ENCODE measurements at places on chromosomes 3 and 15.

DNA sequence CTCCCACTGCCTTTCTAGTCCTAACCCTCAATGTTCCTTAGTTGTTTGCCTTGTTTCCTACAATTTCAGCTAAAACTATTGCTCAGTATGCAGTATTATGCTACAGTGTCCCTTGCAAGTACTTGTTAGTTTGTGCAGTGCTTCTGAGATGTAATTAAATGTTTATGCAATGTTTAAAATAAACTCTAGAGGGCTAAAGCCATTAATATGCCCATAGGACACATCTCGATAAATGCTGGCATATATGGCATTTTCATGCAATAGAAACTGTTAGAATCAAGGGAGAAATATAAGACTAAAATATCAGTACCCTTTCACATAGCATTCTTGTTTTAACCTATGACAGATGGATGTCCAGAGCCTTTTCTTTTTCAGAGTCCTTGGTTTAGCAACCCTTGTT is 59.8 kb upstream of the ACKR4 start:
- DNase-seq: no peak

- no peak for DNase-seq
These were observed 12.7 kb upstream of the ZNF609 start for GRCh38 chr15:64447536-64448315.

- no peak for DNase-seq
These were observed 18.8 kb downstream of the ARHGEF3 start for GRCh38 chr3:56782906-56783305.

DNA sequence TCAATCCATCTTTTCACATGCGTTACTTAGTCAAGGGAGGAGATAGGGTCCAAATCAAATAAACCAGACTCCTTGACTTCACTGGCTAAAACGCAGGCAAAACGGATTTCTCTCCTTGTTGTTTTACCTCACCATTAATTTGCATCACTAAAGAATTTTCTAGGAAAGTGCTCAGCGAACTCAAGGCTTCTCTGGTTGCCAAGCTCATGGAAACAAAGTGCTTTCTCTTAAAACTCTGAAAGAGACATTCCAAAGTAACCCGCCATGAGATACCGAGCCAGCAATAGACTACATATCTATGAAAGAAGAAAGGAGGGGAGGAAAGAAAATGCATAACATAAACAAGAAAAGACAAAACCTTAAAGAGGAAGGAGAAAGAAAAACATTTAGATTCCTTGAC is 211.7 kb upstream of the WNT5A start:
- DNase-seq: no peak

DNA sequence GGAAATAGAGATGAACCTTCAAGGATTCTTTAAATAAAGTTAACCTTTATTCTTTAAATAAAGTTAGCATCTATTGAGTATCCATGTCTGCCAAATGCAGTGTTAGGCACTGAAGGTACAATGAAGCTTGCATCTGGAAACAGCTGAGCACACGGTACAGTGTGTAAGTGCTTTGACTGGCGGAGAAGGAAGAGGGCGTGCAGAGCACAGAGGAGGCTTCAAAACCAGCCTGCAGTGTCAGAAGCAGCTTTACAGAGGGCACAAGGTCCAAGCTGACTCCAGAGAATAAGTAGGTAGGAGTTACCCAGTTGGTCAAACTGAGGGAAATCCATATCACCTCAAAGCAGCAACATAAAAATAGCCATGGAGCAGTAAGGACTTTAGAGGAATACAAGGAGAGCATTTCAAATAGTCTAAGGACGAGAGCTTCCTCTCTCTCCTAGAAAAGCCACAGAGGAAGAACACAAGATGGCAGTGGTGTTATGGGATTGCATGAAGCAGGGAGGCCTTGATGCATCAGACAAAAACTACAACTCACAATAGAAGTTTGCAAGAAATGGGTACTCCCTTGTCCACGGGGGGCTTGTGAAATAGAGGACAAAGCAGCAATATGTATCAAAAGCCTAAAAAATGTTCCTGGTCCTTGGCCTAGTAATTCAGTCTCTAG is 60.3 kb upstream of the PPP2R3A start:
- no peak for DNase-seq

DNA sequence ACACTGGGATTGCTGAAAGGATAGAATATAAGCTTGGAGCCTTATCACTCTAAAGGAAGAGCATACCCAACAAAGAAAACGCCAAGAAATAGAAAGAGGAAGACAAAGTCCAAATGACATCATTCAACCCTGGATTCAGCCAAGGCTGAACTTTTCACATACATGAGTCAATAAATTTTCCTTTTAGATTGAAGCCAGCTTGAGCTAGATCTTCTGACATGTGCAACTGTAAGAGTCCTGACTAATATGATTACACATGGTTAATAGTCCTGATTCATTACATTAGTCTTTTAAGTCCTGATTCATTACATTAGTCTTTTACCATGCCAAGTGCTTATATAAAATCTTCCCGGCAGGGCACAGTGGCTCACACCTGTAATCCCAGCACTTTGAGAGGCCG is 13.6 kb upstream of the DENND6A start:
- DNase-seq: no peak

DNA sequence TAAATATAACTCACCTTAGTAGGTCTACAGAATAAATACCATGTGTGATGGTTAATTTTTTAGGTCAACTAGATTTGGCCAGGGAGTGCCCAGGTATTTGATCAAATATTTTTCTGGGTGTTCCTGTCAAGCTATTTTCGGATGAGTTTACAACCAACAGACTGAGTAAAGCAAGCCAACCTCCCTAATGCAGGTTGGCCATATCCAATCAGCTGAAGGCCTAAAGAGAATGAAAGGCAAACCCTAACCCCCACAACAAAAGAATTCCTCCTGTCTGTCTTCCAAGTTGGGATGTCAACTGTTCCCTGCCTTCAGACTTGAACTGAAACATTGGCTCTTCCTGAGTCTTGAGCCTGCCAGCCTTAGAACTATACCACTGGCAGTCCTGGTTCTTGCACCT is 28.6 kb downstream of the TASOR start:
- no peak for DNase-seq

GRCh38 chr3:150497956-150498355 is 48.3 kb downstream of the SERP1 start:
- DNase-seq: no peak

DNA sequence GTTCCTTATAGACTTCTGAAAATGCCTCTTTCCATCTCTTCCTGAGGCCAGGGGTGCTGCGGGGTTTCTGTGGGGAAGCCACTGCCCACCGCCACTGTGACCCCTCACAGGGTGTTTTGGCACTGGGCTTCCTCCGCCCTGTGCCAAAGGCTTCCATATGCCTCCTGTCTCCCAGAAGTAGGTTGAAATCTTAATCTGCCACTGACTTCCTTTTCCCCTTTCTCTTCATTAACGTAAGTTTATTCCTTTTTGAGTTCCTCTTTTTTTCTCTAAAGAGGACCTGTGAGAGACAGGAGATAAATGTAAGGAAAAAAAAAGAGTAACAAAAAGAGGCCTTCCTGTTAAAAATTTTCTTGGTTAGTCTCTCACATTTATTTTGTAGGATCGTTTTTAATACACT is 220.5 kb downstream of the CTNNB1 start:
- DNase-seq: no peak

DNA sequence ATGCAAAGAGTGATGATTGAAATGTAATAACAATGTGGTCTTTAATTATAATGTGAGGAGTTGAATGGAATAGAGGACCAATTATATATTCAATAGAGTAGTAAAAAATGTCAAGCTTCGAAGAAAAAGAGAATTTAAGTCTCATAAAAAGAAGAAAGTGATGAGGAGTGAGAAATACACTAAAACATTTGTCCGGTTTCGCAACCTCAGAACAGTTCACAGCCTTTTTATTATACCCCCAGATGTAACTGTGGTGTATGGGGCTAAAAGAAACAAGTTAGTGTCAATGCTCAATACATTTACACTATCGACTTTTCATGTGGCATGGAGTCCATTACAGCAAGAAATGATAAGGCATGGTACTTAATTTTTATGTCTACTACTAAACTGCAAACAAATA is 386.5 kb upstream of the ATP11B start:
- DNase-seq: no peak

- no peak for DNase-seq
These were observed 101.1 kb downstream of the EPHA6 start for GRCh38 chr3:96915445-96915844.

DNA sequence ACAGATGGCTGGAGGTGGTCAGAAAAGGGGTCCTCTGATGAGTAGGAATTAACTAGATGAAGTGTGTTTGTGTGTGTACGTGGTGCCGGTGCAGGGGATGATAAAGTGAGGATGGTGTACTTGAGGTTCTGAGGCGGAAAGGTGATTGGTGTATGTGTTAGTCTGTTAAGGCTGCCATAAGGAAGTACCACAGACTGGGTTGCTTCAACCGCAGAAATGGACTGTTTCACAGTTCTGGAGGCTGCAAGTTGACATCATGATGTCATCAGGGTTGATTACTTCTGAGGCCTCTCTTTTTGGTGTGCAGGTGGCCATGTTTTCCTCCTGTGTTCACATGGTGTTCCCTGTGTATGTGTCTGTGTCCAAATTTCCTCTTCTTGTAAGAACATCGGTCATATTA is 202.4 kb upstream of the RGMA start:
- no peak for DNase-seq

DNA sequence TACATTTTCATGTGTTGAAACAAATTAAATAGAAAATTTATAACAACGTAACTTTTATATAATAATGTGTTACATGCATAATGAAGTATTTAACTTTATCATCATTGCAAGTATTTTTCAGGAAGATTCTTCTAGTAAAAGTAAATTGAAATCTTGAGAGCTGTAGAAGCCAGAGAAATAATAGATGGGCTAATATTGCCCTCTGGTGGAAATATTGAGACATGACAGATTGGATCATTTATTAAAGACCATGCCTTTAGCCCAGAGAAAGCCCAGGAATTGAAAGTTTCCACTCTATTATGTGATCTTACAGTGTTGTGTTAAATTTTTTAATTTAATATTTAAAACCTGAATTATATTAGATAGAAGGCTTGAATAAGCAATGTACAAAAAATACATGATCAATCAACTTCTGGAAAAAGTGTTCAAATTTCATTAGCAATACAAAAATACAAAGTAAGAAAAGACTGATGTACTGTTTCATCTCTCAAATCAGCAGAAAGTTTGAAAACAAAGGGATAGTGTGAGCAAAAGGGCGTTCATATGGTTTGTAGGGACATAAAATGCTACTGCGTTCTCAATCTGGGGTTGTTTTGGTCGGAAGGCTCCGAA is 52.7 kb upstream of the SPTSSB start:
- no peak for DNase-seq

GRCh38 chr15:77606142-77607034 is 26.3 kb downstream of the LINGO1 start:
- DNase-seq: no peak

- no peak for DNase-seq
These were observed 72.7 kb upstream of the LRRN1 start for GRCh38 chr3:3726549-3726948.

- no peak for DNase-seq
These were observed 22.2 kb downstream of the P2RY1 start for GRCh38 chr3:152857082-152857481.

- no peak for DNase-seq
These were observed 278.9 kb upstream of the NR2F2 start for GRCh38 chr15:96051598-96051997.

GRCh38 chr3:29281094-29281343 is 148 bp downstream of the RBMS3 start:
- DNase-seq: no peak

GRCh38 chr15:78102741-78103140 is 10.4 kb downstream of the SH2D7 start:
- DNase-seq: no peak

GRCh38 chr3:188152660-188153436 is 1.1 kb upstream of the LPP start:
- no peak for DNase-seq

DNA sequence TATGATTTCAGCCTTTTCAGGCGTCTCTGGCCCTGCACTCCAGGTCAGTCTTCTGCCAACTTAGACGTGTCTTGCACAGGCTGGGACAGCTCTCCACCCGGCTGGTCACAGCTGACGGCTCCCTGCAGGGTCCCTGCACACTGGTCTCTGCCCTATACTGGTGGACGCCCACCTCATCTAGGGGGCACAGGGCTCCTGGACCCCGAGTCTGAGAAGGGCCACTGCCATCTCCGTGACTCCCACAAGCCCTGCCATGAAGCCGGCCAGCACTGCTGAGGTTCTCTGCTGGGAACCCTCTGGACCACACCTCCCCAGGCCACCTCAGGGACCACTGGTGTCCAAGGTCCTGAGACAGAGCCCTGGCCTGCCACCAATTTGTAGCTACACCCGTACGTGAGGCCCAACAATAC is 40.5 kb downstream of the CYFIP1 start:
- no peak for DNase-seq

DNA sequence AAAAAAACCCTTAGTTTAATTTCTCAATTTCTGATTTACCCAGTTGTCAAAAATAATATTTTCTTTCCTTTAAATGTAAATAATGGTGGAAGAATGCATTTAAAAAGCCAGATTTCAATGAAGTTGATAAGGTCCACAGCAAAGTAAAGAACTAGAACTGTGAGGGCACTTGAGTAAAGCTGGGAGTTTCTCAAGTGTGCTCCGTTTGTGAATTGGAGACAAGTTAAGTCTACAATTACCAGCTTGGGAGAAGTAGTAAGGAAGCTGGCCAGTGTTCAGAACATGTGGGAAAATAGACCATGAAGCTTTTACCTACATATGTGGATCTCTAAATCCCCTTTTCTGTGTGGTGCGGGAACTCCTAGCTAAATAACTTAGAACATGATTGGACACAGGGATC is 239.4 kb downstream of the OXSM start:
- DNase-seq: no peak

DNA sequence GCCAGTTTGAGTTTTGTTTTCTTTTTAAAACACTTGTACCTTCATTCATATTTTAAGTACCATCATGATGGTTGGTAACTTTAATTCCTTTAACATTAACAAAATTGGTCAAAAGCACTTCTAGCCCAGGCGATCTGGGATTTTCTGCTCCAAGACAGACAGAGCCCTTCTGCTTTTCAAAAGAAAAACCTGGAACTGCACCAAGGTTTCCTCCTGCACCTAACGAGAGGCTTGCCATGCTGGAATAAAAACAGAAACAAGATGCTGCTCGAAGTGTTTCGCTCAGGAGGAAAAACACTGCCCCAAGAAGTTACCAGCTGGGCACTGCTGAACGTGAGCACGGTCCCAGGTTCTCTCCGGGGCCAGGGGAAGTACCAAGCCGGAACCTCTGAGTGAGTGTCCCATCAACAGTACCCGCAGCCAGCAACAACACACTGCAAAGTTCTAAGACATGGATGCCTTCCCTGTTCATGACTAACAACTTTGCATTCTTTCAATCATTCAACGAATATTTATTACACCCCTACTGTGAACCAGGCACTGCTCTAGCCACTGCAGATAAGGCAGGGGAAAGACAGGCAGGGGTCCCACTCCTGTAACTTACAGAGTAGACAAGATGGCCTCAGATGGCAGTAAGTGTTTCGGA is 98.8 kb downstream of the XXYLT1 start:
- DNase-seq: no peak

DNA sequence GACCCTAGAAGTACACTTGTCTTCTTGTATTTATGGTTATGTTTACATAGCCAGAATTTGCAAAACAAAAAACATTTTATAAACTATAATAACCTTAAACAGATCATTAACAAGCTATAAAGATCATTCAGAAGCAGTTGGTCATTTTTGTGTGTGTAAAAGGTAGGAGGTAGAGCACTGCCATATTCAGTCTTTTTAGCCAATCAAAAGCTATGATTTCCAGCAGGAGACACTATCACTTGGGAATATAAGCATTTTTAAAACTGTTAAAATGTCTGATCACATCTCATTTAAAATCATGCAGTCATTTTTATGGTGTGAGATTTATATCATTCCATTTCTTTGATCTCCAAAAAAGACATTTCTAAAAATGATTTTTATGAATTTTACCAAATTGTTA is 42.6 kb upstream of the ATP2C1 start:
- no peak for DNase-seq

- DNase-seq: no peak
These were observed 79.0 kb downstream of the NR2E3 start for GRCh38 chr15:71889385-71889784.
